ENCODE measurements at places on chromosomes 1 and 21.

- H3K4me3 ChIP-seq = no peak overlapping the region
- H3K36me3 ChIP-seq = no peaks in the 10 kb centered on the region
Observed at GRCh38 chr1:85555420-85555819, 25.1 kb upstream of the CCN1 start.

DNA sequence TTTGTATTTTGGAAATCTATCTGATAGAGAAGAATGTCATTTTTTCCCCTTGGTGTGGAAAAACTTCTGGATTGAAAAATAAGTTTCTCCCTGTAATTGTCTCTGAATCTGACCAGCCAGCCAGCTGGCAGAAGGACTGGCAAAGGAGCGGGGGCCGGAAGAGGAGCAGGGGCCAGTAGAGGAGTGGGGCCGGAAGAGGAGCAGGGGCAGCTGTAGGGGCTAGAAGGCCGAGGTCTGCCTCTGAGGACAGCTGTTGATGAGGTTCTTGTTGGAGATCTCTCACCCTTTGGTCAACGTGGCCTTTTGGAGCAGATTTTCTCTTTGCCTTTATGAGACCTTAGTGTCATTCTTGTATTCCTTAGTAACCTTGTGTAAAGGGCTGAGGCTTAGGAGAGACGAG lies 121.8 kb downstream of the GALNT2 start:
- H3K4me1 ChIP-seq = peaks cover 24% of the 10 kb centered on the region
- no peak overlapping the region for H3K4me3 ChIP-seq
- DNase-seq = no peak
- H3K27me3 ChIP-seq = no peaks in the 10 kb centered on the region
- H3K36me3 ChIP-seq = no peaks in the 10 kb centered on the region
- H3K27ac ChIP-seq = no peak overlapping the region

DNA sequence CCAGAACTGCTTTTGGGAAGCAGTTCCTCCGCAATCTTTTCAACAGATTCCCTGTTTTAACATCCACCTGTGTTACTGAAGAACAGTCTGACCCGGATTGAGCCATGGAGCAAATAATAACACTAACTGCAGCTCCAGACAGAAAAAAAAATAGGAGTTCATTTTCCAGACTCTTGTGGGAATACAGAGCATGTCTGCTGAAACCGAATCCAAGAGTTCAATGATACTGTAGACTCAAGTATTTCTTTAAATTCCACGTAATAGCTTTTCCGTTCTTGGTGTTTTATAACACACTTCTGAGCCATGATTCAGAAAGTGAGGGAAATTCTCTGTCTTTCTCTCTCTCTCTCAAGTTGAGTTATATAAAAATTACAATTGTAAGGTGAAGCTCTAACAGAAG lies 60.6 kb downstream of the DDAH1 start:
- DNase-seq = no peak
- H3K4me3 ChIP-seq = no peak overlapping the region
- peaks cover 28% of the 10 kb centered on the region for H3K4me1 ChIP-seq
- H3K27ac ChIP-seq = 0 out of 2 replicates have a peak overlapping the region, but pooled peaks have one; percentile 48

- H3K36me3 ChIP-seq = no peaks in the 10 kb centered on the region
- H3K27me3 ChIP-seq = no peaks in the 10 kb centered on the region
- no peak for DNase-seq
- H3K4me1 ChIP-seq = no peaks in the 10 kb centered on the region
- no peak overlapping the region for H3K4me3 ChIP-seq
Observed at GRCh38 chr1:157410457-157410856, 141.9 kb downstream of the FCRL5 start.

All from GM23338 (cell line).